ENCODE measurements at places on chromosomes 13 and 19. TPM values are rescaled to one million over a fixed set of nuclear protein-coding genes. Genes with fewer than 3 reads are reported as not detected.

DNA sequence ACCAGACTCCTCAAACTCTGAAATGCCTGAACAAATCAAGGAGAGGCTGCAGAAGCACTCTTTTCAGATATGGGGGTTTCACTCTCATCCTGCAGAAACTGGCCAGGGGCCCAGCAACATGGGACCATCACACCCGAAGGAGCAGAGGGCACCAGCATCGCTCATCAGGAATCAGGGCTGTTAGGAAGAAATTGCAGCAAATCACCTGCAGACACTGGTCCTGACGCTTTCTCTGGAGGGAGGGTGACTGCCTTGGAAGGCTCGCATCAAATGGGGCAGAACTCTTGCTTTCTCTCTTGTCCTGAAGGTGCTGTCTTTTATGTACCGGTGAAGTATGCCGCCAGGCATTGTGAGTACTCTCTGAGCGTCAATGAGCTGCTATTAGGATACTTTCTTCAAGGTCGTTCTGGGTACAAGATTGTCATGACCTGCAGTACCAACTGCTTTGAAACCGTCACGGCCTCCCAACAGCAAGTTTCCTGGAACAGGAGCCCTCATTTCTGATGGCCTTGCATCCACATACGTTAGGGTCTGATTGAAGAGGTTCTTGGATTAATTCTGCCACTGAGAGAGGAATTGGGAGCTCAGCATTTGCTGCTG lies 155.7 kb upstream of the SOX1 start:
- DNase-seq: peak; percentile 62

- no peak for DNase-seq
Measured at GRCh38 chr19:18239303-18239702, 13.1 kb upstream of the PDE4C start.

DNA sequence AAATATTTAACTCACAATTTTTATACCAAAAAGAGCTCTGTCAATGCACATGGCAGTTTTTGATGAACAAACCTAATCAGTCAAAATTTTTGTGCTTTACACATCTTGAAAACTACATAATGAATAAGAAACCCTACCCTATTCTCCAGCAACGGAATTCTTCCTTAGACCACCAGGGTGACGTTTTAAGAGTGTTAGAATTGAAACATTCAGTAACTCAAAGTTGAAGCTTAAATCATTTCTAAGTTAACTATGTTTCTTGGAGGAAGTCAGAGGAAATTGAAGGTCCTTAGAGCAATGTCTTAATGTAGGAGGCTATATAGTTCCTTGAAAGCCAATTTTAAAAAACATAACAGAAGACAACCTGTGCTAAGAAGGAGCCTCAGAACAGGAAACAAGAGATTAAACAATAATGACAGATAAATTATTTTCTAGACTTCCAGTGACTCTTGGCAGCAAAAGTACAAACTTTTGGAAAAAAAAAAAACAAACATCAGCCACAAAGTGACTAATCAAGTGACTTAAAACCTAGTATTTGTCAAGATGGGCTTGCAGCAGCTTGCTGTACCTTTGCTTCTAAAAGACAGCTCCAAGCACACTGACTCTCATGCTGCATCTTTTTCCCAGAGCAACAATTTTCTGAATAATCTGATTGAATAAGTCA lies 6.2 kb downstream of the SPRY2 start:
- DNase-seq: no peak

- no peak for DNase-seq
Measured at GRCh38 chr13:114012141-114012540, 38.3 kb upstream of the C13orf46 start.

- DNase-seq: no peak
Measured at GRCh38 chr13:114108141-114108761, 24.2 kb downstream of the RASA3 start.

The ANGPTL8 gene
- not detected for total RNA-seq

The SMARCA4 gene
- total RNA-seq: 131 TPM

The NOTCH3 gene
- total RNA-seq: 200 TPM

All from osteocyte (in vitro differentiated cells).